Testis (tissue), 5 donors: ENCODE measurements at places on chromosomes 11 and 22. TPM values are rescaled to one million over a fixed set of nuclear protein-coding genes. Genes with fewer than 3 reads are reported as not detected.

TSSK2 gene
- 66.0 TPM for total RNA-seq

P4HA3 gene
- 4.8 TPM for total RNA-seq

GRCh38 chr22:30206944-30207343 lies 39.6 kb downstream of the LIF start:
- H3K4me3 ChIP-seq, result no peak overlapping the region
- H3K4me1 ChIP-seq, result peaks cover 63% of the 10 kb centered on the region
- no peaks in the 10 kb centered on the region for H3K27me3 ChIP-seq
- H3K36me3 ChIP-seq, result no peaks in the 10 kb centered on the region

DNA sequence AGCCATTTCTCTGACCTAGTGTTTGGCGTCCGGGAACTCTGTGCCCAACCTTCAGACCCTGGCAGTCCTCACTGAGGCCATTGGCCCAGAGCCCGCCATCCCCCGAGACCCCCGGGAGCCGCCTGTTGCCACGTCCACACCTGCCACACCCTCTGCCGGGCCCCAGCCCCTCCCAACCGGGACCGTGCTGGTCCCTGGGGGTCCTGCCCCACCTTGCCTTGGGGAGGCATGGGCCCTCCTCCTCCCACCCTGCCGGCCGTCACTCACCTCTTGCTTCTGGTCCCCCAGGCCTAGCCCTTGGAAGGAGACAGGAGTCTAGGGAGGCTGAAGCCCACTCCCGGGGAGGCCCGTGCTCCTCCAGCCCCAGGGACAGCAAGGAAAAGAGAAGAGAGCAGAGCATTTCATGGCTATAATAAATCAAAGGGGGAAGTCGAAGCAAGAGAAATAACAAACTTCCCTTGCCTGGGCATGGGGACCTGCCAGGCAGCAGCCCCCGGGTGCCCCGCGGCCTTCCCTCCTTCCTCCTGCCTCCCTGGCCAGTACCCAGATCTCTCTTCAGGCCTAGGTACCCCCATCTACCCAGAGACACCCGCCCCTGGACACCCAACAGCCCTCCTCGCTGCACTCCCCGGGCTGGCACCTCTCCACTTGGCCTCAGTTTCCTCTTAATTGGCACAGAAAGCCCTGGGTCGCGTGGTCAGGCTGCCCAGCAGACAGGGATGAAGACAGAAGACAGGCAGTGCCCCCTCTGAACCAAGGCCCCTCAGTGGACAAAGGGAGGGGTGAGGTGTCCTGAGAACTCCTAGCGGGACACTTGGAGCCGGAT lies 13.0 kb upstream of the SLC39A13 start:
- H3K4me1 ChIP-seq, result peaks cover 6% of the 10 kb centered on the region
- H3K36me3 ChIP-seq, result no peaks in the 10 kb centered on the region
- no peak overlapping the region for H3K4me3 ChIP-seq
- no peaks in the 10 kb centered on the region for H3K27me3 ChIP-seq
- DNase-seq, result no peak

GRCh38 chr11:120170741-120171261 lies 32.9 kb upstream of the TRIM29 start:
- no peak overlapping the region for H3K27ac ChIP-seq
- H3K4me3 ChIP-seq, result no peak overlapping the region
- no peaks in the 10 kb centered on the region for H3K27me3 ChIP-seq
- DNase-seq, result no peak

GRCh38 chr11:92245700-92246271 lies 21.2 kb downstream of the FAT3 start:
- no peaks in the 10 kb centered on the region for H3K36me3 ChIP-seq
- no peaks in the 10 kb centered on the region for H3K4me1 ChIP-seq
- no peak for DNase-seq
- no peak overlapping the region for H3K27ac ChIP-seq

DNA sequence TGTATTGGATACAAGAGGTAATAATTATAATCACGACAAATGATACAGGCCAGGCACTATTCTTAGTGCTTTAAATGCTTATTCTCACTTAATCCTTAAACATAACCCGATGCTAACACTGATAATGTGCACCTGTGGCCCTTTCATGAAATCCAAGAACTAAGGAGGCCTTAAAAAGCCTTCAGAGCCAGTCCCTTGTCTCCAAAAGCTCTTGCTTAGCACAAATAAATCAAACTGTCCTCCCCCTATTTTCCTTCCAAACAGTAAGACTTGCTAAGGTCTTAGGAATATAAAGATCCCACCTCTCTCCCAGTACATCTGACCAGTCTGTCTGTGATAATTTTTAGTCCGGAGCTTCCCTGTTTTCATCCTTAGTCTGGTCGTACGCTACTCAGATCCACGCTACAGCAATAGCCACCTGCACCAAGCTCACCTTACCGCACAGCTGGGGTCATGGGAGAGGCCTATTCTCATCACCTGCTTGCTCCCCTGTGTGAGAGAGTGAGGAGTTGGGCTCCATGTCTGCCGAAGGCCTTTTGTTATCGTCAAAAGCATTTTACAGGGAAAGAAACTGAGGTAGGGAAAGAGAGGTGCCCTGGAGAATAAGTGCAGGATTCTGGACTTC lies 16.9 kb downstream of the FXYD6 start:
- H3K27me3 ChIP-seq, result no peaks in the 10 kb centered on the region
- H3K36me3 ChIP-seq, result no peaks in the 10 kb centered on the region
- peaks cover 82% of the 10 kb centered on the region for H3K4me1 ChIP-seq

PTS gene
- total RNA-seq, result 30.1 TPM

GRCh38 chr22:27903805-27904473 lies 15.1 kb downstream of the PITPNB start:
- H3K27me3 ChIP-seq, result no peaks in the 10 kb centered on the region
- H3K4me1 ChIP-seq, result no peaks in the 10 kb centered on the region
- H3K4me3 ChIP-seq, result no peak overlapping the region
- H3K27ac ChIP-seq, result no peak overlapping the region
- no peaks in the 10 kb centered on the region for H3K36me3 ChIP-seq

AAMDC gene
- 22.0 TPM for total RNA-seq

PAX6 gene
- 4.1 TPM for total RNA-seq
